ENCODE measurements at places on chromosomes 5 and 9.

GRCh38 chr9:130732793-130733221, 39.2 kb downstream of the EXOSC2 start:
- DNase-seq = no peak

- DNase-seq = no peak
Observed at GRCh38 chr9:110782701-110783100, 114.1 kb downstream of the MUSK start.

GRCh38 chr9:122350577-122351355, 20.1 kb upstream of the PTGS1 start:
- DNase-seq = peak; percentile 67

DNA sequence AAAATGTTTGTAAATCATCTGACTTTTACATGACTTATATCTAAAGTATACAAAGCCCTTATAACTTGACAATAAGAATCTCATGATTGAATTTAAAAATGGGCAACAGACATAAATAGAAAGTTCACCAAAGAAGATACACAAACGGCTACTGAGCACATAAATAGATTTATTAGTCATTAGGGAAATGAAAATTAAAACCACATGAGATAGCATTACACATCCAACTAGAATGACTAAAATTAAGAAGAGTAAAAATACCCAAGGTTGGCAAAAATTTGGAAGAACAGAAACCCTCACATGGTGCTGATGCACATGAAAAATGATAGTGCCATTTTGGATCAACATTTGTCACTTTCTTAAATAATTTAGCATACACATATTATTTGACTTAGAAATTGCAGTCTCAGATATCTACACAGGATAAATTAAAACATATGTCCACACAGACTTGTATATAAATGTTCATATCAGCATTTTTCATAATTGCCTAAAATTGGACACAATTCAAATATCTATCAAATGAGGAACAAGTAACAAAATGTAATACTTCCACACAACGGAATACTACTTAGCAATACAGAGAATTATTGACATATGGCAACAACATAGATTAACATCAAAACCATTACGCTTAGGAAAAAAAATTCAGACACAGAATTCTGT, 359.1 kb upstream of the DAB2 start:
- no peak for DNase-seq

- no peak for DNase-seq
Observed at GRCh38 chr9:20989923-20990341, 41.5 kb downstream of the HACD4 start.

DNA sequence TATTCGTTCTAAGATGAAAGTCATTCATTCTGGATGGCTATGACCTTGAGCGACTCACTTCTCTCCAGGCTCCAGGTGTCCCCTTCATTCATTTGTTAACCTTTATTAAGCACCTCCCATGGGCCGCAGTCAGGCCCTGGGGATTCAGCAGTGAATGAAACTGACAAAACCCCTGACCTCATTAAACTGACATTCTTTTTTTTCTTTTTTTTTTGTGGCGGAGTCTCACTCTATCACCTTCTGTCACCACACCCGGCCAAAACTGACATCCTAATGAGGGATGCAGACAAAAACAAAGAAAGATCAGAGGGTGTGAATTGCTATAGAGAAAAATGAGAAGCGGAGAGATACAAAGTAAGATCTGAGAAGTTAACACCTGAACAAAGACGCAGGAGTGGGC, 16.5 kb upstream of the ODF2 start:
- no peak for DNase-seq

- DNase-seq = no peak
Observed at GRCh38 chr5:5062525-5063302, 77.4 kb upstream of the ADAMTS16 start.

DNA sequence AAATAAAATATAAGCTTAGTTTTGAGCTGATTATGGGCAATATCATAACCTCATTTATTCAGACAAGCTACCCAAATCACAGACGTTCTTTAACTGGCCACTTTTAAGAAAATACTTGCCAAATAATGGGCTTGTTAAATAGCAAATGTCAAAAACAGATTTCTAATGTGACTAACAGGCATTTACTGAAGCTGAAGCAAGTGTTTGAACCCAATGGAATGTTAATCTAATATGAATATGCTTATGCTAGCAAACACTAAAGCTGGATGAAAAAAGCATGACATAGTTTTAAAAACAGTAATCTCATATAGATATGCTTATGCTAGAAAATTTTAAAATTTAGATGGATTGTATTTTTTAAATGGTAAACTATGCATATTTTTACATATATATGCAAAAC, 411.6 kb upstream of the PTGER4 start:
- DNase-seq = no peak

DNA sequence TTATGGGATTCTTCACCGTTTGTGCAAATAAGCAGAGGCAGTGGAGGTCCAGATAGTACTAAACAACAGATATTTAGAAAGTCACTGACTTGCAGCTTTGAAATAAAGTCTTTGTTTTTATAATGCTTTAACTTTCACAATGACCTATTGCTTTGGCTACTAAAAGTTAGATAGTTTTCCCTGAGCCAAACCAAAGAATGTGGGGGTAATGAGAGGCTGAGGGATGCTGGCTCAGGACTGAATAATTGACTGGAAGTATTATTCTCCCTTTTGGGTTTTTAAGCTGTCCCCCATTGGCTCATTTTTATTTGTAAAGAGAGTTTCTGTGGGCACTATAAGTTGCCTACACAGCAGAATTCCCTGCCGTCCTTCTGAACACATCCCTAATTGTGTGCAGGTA, 99.2 kb upstream of the ACTBL2 start:
- no peak for DNase-seq

GRCh38 chr9:90724880-90725279, 76.7 kb upstream of the SYK start:
- no peak for DNase-seq

DNA sequence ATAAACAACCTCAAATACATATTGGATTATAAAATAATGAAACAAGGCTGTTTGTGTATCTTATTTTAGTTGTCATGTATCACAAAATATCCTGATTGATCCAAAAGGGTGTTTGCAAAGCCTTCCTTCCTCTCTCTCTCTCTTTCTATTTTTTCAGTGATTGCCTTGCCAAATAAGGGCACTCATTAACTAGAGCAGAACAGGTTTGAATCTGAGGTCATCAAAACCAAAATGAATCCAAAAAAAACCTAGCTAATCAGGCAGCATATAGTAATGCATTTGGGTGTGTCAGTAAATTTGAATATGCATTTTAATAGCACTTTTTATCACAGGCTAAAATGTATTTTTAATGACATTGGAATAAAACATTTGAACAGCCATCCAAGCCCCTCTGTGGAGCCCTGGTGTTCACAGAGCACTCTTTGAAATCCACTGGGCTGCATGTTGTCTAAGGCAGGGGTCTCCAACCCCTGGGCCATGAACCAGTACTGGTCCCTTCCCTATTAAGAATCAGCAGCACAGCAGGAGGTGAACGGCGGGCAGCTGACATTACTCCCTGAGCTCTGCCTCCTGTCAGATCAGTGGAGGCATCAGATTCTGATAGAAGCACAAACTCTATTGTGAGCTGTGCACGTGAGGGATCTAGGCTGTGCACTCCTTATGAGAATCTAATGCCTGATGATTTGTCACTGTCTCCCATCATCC, 171.8 kb upstream of the RAI14 start:
- no peak for DNase-seq

- DNase-seq = no peak
Observed at GRCh38 chr5:55896663-55897062, 45.5 kb downstream of the IL31RA start.

DNA sequence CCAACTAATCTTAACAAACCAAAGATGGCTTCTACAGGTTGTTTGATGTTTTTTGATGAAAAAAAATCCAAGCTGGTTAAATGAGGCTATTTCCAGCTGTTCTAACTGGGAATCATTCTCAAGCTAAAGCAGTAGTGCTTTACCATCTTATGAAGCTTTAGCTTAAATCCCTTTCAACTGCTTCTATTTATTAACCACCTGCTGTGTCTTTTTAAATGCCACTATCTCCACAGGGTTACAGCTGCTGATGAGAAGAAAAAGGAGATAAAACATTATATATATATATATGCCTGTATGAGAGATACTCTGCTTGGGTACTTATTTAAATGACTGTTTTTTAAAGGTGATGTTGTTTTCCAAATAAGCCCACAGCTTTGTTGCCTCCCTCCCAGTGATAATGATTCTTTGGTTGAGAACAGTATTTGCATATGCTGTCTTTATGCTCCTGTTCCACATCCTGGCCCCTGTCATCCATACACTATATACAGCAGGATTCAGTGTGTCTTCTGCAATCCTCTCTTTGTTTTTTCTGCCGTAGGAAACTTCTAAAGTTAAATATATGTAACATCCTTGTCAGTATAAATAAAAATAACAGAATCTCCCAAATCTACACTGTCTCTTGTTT, 164.0 kb downstream of the PAM start:
- no peak for DNase-seq

DNA sequence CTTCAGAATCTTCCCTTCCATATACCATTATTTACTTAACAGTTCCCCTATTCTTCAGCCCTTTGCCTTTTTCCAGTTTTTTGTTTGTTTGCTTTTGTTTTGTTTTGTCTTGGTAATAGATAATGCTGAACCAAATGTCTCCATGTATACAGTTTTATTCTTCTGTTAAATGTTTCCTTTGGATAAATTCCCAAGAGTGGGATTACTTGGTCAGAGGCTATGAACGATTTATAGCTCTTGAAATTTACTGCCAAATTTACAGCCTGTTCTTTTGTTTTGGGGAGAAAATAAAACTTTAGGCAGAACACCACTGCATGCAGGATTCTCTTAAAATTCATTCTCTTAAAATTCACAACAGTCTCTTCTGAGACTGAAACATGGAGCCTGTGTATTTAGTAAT, 38.6 kb downstream of the NR4A3 start:
- no peak for DNase-seq

GRCh38 chr9:135945969-135946368, 15.2 kb downstream of the UBAC1 start:
- DNase-seq = no peak

DNA sequence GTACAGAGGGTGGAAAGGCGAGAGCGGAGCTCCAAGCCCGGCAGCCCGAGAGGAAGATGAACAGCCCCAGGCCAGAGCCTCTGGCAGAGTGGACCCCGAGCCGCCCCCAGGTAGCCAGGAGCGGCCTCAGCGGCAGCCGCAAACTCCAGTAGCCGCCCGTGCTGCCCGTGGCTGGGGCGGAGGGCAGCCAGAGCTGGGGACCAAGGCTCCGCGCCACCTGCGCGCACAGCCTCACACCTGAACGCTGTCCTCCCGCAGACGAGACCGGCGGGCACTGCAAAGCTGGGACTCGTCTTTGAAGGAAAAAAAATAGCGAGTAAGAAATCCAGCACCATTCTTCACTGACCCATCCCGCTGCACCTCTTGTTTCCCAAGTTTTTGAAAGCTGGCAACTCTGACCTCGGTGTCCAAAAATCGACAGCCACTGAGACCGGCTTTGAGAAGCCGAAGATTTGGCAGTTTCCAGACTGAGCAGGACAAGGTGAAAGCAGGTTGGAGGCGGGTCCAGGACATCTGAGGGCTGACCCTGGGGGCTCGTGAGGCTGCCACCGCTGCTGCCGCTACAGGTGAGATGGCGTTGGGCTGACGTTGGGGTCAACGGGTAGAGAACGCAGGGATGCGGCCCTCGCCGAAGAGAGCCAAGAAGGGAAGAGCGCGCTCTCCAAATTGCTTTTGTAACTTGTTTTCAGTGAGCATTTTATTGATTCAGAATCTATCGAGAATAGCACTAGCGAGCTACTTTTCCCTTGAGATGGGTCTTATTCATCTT, at the start of gene PTGER4:
Gene PTGER4, plus strand, starts transcription at position 3 of the 769 bp plus-strand sequence. CDS start 1,079 bp downstream, outside the sequence.
- DNase-seq = peak; percentile 67

GRCh38 chr5:57368010-57368409, 114.6 kb downstream of the ACTBL2 start:
- no peak for DNase-seq

GRCh38 chr9:126925876-126926275, 11.3 kb downstream of the RALGPS1 start:
- no peak for DNase-seq

- no peak for DNase-seq
Observed at GRCh38 chr5:120258123-120258522, 206.0 kb upstream of the PRR16 start.

GRCh38 chr5:169024421-169024820, 276.5 kb downstream of the SLIT3 start:
- DNase-seq = no peak

DNA sequence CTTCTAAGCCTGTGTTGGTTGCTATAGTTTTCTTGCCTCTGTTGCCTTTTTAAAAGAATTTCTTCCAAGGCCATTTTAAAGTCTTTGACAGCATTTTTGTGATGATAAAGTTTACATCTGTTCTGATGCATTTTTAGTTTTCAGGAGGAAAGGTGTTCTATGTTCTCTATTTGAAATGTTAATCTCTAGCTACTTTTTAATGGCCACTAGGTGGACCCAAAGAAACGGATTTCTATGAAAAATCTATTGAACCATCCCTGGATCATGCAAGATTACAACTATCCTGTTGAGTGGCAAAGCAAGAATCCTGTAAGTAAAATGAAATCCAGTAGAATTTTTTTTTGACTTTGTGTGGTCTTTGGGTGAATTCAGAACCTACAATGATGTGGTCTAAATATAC, 60.2 kb downstream of the MELK start:
- DNase-seq = no peak

DNA sequence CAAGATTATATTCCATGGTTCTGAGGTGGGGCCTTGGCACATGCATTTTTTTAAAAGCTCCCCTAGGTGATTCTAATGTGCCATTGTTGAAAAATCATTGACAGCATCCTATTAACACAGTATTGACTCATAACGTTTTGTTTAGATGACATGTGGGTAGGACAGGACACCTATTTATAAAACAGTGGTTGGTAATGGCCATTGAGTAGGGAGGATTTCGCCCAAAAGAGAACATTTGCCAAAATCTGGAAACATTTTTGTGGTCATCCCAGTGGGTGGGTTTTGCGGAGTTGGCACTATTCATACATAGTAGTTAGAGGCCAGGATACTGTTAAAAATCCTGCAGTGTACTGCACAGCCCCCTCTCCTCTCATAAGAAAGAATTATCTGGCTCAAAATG, 6.4 kb upstream of the CHD1 start:
- no peak for DNase-seq

DNA sequence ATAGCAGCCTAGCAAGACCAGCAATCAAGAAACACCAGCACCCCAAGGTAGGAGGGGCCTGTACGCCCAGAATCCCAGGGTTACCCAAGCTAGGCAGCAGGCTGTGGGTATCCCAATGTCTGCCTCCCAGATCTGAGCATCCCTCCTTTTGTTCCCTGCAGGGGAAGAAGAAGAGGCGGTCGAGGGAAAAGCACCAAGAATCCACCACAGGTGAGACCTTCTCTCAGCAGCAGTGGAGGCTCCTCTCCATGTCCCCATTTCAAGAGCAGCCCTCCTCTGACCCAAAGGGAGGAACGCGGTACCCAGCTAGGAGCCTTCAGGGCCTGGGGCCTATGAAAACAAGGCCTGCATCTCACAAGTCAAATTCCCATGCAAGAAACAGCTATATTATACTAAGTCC, 28.9 kb downstream of the TCF7 start:
- no peak for DNase-seq

DNA sequence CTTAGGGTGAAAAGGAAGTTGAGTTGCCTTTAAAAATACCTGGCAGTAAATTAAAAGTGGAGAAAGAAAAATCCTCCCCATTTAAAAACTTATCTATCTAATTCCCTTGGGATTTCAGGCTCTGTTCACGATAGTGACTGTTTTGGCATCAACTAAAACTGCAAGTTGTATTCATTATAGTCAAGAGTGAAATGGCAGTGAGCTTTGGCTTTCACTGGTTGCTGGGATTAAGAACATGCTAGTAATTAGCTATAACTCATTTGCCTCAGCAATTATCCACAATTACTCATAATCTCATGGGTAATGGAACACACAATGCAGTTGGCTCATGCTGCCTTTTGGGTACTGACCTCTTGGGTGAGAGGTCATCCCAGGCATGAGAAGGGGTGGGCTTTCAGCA, 250.1 kb downstream of the GAS1 start:
- no peak for DNase-seq
